ENCODE measurements at places on chromosomes 3 and 15.
A peak's percentile ranks its signal among the peaks of the same experiment; 100 is the strongest.

DNA sequence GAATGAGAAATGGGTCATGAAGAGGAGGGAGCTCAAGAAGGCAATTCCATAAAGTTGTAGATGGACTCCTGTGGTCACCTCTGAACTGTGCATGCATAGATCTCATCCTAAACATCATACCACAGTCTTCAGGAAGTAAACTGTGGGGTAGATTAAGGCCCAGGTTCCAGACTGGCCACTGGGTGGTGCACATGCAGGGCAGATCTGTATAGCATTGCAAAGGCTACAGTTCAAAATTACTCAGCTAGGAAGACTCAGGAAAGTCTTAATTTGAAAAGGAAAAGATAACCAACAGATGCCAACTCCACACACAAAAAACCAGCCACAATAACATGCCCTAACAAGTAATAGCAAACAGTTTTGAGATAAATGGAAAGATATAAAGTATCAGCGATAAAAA is 20.3 kb downstream of the KY start:
- DNase-seq, result no peak

DNA sequence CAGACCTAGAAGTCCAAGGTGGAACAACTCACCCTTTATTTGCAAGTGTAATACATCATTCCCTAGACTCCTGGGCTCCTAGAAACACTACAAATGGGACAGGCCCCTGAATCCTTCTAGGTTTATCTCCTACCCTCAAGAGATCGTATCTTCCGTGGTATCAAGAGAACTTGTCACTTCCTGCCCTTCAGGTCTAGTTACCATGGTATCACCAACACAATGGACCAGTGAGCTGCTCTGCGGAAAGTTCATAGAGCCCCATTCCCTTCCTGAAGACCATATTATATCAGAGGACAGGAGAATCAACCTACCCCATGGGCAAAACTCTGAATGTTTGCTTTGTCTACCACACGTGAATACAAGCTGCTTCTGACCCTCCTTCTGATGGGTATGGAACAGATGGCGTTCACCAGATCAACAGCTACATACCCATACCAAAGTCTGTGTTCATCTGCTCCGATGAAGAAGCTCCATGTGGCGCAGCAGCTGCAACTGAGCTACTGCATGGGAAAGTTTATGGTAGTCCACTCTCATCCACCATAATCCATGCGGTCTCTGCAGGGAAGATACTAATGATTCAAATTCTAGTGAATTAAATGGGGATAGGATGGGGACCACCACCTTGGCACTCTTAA is 84.6 kb upstream of the KLF13 start:
- no peak for DNase-seq

- peak; percentile 14 for DNase-seq
Observed at GRCh38 chr3:15283702-15284101, 48.7 kb downstream of the SH3BP5 start.

DNA sequence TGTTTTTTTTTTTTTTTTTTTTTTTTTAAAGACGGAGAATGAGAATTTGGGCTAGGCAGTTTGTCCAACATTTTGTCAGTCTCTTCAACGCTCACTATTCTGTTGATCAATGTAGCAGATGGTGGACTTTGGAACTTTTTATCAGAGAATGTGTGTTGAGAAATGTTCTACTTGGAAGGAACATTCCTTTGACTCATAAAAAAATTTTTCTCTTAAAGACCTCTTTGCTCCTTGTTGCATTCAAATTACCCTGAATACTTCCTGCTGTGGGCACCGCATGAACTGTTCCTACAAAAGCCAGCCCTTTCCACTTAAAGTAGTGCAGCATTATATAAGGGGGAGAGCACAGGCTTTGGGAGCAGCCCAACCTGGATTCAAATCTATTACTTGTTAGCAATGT is 182.9 kb downstream of the AKAP13 start:
- no peak for DNase-seq

- DNase-seq, result no peak
Observed at GRCh38 chr15:25739687-25740121, 123.4 kb downstream of the ATP10A start.

- no peak for DNase-seq
Observed at GRCh38 chr3:34212656-34213055, 414.2 kb downstream of the PDCD6IP start.

GRCh38 chr15:63503739-63504246 is 600 bp upstream of the USP3 start:
- peak; percentile 82 for DNase-seq

DNA sequence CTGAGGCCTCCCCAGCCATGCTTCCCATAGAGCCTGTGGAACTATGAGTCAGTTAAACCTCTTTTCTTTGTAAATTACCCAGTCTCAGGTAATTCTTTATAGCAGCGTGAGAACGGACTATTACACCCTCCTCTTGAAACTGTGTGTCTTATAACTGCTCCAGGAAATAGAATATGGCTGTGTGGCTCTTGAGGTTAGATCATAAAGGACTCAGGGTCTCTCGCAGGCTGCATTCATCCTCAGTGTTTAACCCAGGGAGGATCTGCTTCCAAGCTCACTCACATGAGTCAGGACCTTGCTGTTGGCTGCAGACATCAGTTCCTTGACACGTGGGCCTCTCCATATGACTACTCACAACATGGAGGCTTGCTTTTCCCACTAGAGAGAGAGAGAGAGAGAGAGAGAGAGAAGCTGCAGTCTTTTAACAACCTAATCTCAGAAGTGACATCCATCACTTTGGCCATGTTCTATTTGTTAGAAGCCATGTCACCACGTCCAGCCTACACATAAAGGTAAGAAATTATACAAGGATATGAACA is 114.3 kb upstream of the UBE2E1 start:
- no peak for DNase-seq

GRCh38 chr3:45544717-45545296 is 49.7 kb upstream of the LIMD1 start:
- no peak for DNase-seq

- DNase-seq, result no peak
Observed at GRCh38 chr3:27669591-27669990, 52.5 kb downstream of the EOMES start.

DNA sequence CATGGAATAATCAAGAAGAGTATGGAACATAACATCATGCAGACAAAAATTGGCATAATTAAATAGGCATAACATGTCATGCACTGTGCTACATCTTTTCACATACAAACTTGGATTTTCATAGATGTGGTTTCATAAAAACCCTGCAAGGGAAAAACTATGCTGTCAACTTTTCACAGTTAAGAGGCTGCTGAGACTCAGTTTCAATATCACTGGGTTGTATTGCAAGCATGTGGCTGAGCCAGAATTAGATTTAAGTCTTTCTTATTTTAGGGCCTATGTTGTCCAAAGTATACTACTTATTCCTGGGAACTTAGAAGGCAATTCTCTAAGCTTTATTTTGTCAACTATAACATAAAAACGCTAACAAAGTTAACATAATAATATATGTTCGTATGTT is 70.7 kb upstream of the LSAMP start:
- DNase-seq, result no peak

GRCh38 chr3:110101361-110101760 is 764.0 kb upstream of the DPPA4 start:
- DNase-seq, result no peak

DNA sequence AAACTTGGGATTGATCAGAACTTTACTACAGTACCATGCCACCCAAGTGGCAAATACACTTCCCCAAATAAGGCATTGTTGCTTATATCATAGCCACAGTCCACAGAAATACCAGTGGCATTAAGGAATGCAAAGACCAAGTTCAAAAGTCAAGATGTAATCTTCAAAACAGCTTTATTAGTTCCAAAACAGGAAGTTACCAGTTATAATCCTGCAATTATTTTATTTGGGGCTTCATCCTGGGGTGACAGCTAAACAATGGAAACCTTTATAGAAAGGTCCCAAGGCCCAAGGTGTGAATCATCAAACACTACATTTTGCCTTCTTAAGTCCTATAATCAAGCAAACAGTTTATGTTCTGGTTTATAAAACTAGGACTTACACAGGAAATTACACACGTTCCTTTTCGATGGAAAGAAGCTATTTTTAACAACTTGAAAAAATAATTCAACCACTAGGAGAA is 30.3 kb upstream of the RNF7 start:
- no peak for DNase-seq

DNA sequence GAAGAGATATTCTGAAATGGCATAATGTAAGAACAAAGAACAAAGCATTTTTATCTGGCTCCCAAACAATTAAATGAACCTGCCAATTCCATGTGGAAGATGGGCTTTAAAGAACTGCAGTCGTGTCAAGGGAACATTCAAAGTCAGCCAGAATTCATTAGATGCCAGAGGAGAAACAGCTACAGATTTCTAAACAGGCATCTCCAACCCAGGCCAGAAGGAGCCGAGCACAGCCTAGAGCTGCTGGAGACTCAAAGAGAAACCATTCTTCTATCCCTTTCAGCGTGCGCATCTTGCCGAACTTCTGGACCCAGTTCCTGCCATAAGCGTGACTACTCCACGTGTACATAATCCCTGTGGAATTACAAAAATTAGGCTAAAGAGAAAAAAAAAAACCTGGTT is 60.4 kb downstream of the MB21D2 start:
- no peak for DNase-seq

DNA sequence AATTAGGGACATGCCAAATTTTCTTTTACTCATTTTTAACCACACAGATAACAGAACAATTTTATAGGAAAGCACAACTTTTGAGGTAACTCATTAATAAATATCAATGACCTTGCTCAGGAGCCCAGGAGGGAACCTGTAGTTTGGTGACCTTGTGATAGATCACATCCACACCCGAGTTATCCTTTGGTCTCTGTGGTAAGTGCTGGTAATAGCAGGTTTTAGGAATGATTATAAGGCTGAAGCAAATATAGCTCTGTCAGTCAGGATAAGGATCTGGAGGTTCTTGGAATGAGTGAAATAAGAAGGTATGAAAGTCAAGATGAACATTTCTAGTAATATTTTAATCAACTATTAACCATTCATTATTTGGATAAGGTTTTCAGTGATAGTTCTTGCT is 46.5 kb downstream of the EPHA6 start:
- DNase-seq, result no peak

- no peak for DNase-seq
Observed at GRCh38 chr3:4850211-4850927, 128.9 kb upstream of the BHLHE40 start.

DNA sequence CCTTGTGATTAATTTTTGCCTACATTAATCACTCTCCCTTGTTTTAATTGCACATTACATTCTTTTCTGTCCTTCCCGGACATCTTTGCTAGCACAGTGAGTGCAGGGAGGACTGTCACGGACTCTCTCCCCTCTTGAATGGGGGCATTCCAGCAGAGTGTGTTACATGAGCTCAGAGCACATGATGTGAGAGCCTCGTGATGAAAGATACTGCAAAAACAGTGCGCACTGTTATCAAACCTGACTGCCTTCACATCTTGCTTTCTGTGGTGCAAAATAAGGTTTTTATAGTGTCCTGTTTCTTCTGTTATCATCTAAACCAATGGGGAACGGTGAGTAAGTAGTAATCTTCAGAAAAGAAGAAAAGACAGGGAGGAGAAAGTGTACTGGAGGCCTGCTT is 167.5 kb downstream of the PGPEP1L start:
- no peak for DNase-seq

- no peak for DNase-seq
Observed at GRCh38 chr3:175082631-175083030, 223.5 kb downstream of the NAALADL2 start.

DNA sequence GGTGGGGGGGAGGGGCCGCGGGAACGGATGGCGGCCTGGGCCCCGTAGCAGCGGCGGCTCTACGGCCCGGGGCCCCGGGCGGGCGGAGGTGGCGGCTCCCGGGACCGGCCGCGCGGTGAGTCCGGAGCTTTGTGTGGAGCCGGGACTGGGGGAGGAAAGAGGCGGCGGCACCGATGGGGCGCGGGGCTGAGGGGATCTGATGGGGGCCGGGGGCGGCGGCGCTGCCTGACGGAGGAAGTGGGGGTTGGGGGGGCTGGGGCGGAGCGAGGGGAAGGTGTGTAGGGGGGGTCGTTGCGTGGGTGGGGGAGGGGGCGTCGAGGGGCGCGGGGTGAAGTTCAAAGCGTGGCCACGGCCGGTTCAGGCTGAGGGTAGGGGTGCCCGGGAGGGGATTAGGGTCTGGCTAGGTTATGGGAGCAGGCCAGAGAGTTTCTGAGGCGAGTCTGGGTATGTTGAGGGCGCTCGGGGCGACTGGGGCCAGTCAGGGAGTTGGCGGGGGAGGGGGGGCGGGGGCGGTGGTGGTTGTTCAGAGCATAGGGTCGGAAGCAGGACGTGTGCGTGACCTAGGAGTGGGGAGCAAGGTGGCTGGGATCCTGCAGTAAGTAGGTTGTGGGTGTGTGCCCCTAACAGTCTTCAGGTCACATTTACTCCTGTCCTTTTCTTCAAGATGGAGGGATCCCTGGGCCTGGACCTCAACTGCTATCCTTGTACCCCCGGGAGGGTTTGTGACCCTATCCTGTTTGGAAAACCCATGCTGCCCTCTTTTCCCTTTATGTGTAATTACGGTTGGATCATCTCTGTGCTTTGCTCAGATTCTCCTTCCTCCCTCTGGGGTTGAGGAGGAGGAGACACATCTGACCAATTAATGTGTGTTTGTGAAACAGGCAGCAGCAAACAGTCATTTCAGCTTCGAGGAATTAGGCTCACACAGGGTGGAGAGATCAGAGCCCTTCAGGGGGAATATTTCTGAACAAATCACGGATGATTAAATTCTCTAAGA is 644 bp downstream of the ZNF609 start:
- no peak for DNase-seq

DNA sequence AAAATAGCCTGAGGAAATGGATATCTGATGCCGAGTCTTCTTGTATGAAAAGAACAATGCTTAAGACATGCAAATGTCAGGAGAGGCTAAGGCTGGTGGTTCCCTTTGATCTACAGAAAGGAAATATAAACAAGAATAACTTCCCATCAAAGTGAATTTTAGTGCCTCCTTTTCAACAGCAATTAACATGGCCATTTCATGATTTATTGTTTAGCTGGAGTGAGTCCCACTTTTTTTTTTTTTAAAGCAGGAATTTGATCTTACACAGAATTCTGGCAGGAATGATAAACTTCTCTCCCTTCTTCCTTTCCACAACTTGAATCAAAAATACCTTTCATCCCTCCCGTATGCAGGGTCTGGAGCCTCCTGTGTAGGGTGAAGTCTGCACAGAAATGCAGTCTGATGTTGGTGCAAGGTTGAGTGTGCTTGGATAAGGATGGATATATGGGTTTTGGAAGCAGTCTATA is 287.0 kb downstream of the MEX3B start:
- DNase-seq, result no peak

DNA sequence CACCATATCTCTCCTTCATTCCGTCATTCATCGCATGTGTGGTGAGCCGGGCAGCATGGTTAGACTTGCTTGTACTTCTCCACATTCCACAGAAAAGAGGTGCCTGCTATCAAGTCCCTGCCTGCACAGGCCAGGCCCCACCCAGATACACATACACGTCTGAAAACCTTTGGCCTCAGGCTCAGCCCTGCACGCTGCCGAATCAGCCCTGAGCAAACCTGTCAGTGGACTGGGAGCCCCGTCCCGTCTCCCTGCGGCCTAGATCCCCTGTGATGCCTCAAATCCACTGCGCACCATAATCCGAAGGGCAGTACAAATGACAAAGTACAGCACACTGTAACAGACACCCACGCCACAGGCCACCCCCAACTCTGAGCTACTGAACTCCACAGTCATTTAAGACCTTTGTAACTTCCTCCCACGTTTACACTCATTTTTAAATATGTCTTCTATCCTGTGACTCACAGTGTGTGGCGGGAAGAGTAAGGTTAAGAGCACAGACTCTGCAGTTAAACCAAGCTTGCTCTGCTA is 67.1 kb downstream of the MB21D2 start:
- DNase-seq, result no peak
